ENCODE measurements at places on chromosomes 1 and 21. TPM values are rescaled to one million over a fixed set of nuclear protein-coding genes. Genes with fewer than 3 reads are reported as not detected.

DNA sequence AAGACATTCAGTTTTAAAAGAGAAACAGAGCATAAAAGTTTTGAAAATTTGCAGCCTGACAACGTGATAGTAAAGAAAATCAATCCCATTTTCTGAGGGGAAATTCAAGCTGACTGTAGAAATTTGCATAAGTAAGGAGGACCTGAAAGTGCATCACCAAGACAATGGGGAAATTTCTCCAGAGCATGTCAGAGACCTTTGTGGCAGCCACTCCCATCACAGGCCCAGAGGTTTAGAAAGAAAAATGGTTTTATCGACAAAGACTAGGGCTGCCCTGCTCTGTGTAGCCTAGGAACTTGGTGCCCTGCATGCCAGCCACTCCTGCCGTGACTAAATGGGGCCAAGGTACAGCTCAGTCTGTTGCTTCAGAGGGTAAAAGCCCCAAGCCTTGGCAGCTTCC, 1640.2 kb upstream of the PRMT6 start:
- DNase-seq, result no peak

Gene HRNR
- not detected for total RNA-seq

- no peak for DNase-seq
These were observed 785.1 kb downstream of the LTN1 start for GRCh38 chr21:28207436-28208173.

DNA sequence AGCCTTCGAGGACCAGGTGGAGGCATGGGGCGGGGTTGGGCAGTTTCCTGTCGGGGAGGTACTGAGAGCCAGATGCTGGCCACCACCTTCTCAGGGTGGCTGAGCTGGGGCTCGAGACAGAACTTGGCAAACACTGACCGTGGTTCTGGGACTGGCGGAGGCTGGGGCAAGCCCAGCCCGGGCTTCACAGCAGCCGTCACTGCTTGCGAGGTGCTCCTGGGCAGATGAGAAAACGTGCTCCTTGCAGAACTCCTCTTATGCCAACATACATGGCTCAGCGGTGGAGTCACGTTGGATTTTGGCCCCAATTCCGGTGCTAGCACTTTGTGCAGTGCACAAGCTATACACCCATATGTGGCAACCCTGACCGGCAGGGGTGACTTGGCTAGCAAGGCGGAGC, 69.2 kb downstream of the RUNX3 start:
- DNase-seq, result no peak

Gene INKA2
- total RNA-seq, result 6.4 TPM
